IMR-90 (cell line): ENCODE measurements at places on chromosomes 13 and 19.

GRCh38 chr19:835210-835810 lies 5.5 kb upstream of the PRTN3 start:
- no peak overlapping the region for H3K4me3 ChIP-seq
- H3K27ac ChIP-seq: no peak overlapping the region
- no peak for DNase-seq
- H3K4me1 ChIP-seq: no peaks in the 10 kb centered on the region

DNA sequence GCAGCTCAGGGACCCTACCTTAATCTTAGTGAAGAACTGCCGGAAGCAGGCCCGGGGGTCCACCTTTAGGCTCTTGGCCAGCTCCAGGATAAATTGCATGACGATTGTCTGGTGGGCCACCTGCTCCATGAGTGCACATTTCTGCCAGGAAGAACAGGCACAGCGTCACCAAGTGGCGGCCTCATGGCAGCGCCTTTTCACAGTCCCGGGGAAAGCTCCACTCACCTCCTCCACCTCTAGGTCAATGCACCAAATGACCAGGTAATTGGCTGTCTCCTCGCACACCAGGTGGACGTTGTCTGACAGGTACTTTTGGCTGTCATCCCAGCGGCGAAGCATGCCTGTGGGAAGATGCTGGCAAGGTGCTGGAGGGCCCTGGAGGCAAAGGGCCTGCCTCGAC lies 8.3 kb downstream of the CDC37 start:
- H3K27me3 ChIP-seq: no peaks in the 10 kb centered on the region
- H3K27ac ChIP-seq: no peak overlapping the region
- DNase-seq: no peak
- H3K36me3 ChIP-seq: peaks cover 50% of the 10 kb centered on the region
- H3K4me3 ChIP-seq: no peak overlapping the region
- no peaks in the 10 kb centered on the region for H3K4me1 ChIP-seq

DNA sequence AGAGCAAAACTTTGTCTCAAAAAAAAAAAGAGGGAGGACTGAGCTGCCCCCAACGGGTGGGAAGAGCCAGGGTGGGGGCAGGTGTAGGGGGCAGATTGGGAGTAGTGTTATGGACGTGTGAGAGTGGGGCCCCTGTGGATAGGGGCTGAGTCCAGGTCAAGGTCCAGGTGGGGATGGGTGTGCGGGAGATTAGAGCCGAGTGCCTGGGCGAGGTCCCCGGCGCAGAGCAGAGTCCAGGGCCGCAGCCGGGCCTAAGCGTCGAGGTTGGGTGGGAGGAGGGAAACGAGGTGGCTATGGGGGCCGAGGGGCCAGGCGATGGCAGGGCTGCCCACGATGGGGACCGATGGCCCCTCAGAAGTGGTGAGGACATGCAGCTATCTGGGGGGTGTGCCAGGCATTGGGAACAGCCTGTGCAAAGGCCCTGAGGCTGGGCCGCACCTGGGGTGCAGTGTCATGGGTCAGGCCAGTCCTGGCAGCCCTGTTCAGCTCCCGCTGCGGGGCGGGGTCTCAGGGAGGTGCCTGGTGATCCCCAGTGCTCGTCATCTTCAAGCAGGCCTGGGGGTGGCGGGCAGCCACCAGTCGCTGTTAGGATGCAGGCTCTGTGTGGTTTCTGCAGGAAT lies 12.3 kb upstream of the MISP start:
- H3K4me1 ChIP-seq: no peaks in the 10 kb centered on the region
- no peak overlapping the region for H3K4me3 ChIP-seq
- H3K27ac ChIP-seq: no peak overlapping the region
- no peak for DNase-seq
- H3K36me3 ChIP-seq: no peaks in the 10 kb centered on the region; the same call in 1 of the 2 replicates

DNA sequence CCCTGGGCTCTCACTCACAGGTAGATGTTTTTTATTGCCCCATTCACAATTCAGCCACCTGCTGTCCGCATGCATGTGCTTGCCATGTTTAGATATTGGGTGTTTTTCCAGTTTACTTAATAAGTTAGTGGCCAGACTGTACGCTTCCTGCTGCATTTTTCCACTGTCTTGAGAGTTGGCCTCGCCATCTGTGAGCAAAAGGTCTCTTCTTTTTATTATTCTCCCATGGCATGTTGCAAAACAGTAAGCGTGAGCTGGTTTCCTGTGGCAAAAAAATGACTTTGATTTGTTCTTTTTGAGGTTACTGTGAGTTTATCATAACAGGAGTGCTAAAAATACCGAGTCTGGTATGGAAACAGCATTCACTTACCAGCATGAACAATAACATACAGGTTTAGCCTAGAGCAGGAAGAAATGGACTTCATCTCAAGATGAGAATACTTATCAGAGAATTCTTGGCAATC lies 46.0 kb downstream of the SAE1 start:
- no peak overlapping the region for H3K4me3 ChIP-seq
- peaks cover 10% of the 10 kb centered on the region for H3K4me1 ChIP-seq
- peaks cover 20% of the 10 kb centered on the region for H3K36me3 ChIP-seq
- no peak overlapping the region for H3K27ac ChIP-seq
- DNase-seq: peak; percentile 98

GRCh38 chr13:78325585-78325984 lies 277.8 kb downstream of the POU4F1 start:
- no peak overlapping the region for H3K27ac ChIP-seq
- no peaks in the 10 kb centered on the region for H3K4me1 ChIP-seq
- no peaks in the 10 kb centered on the region for H3K36me3 ChIP-seq
- no peak overlapping the region for H3K4me3 ChIP-seq
- no peak for DNase-seq
- no peaks in the 10 kb centered on the region for H3K27me3 ChIP-seq

GRCh38 chr13:24036115-24036514 lies 124.4 kb upstream of the SPATA13 start:
- H3K27ac ChIP-seq: no peak overlapping the region
- H3K27me3 ChIP-seq: no peaks in the 10 kb centered on the region
- peak; percentile 44 for DNase-seq

- no peaks in the 10 kb centered on the region for H3K27me3 ChIP-seq
- H3K27ac ChIP-seq: no peak overlapping the region
- H3K36me3 ChIP-seq: no peaks in the 10 kb centered on the region
- DNase-seq: no peak
Observed at GRCh38 chr19:19741184-19741583, 8.3 kb upstream of the ZNF14 start.

- H3K4me3 ChIP-seq: no peak overlapping the region
- H3K4me1 ChIP-seq: no peaks in the 10 kb centered on the region
- no peak overlapping the region for H3K27ac ChIP-seq
Observed at GRCh38 chr19:31570718-31571117, 221.5 kb upstream of the TSHZ3 start.

- H3K4me3 ChIP-seq: peak overlapping the region; percentile 83; the same call in 1 of the 2 replicates
- H3K27me3 ChIP-seq: peaks cover 5% of the 10 kb centered on the region
- H3K4me1 ChIP-seq: peaks cover 18% of the 10 kb centered on the region
- no peak for DNase-seq
Observed at GRCh38 chr13:26558987-26559386, 1.5 kb downstream of the WASF3 start.

- DNase-seq: no peak
- H3K36me3 ChIP-seq: no peaks in the 10 kb centered on the region
- no peak overlapping the region for H3K27ac ChIP-seq
- H3K4me1 ChIP-seq: peaks cover 2% of the 10 kb centered on the region; the same call in 1 of the 2 replicates
- H3K4me3 ChIP-seq: no peak overlapping the region
- H3K27me3 ChIP-seq: no peaks in the 10 kb centered on the region
Observed at GRCh38 chr19:3082331-3082730, 11.8 kb upstream of the GNA11 start.

- peaks cover 7% of the 10 kb centered on the region for H3K36me3 ChIP-seq
- DNase-seq: peak; percentile 21
- peak overlapping the region; percentile 76 for H3K4me3 ChIP-seq
- H3K27ac ChIP-seq: peak overlapping the region; percentile 10; the same call in 1 of the 2 replicates
- no peaks in the 10 kb centered on the region for H3K4me1 ChIP-seq
Observed at GRCh38 chr19:41350735-41351338, 2.9 kb downstream of the TGFB1 start.

DNA sequence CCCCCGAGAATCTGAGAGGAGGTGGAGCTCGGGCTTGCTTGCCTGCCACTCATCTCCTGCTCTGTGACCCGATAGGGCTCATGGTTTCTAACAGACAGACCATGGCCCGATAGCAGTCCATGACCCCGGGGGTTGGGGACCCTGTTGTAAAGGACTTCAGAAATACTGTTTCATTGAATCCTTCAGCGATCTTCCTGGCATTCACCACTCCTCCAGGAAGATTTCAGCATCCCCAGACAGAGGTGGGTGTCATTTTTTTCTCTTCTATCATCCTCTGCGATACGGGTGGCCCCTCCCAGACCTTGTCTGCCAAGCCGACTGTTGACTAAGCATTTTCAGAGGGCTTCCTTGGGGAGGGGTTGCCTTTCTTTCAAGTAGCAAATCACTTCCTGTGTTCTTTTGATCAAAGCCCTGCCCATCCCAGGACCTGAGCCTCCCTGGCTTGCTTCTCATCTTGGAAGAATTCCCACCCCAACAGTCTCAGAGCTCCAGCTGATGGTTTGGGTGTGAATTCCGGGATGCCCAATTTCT lies 1.7 kb downstream of the MYO1F start:
- no peak overlapping the region for H3K4me3 ChIP-seq
- DNase-seq: peak; percentile 35
- H3K27me3 ChIP-seq: no peaks in the 10 kb centered on the region
- H3K4me1 ChIP-seq: peaks cover 9% of the 10 kb centered on the region
- no peaks in the 10 kb centered on the region for H3K36me3 ChIP-seq

DNA sequence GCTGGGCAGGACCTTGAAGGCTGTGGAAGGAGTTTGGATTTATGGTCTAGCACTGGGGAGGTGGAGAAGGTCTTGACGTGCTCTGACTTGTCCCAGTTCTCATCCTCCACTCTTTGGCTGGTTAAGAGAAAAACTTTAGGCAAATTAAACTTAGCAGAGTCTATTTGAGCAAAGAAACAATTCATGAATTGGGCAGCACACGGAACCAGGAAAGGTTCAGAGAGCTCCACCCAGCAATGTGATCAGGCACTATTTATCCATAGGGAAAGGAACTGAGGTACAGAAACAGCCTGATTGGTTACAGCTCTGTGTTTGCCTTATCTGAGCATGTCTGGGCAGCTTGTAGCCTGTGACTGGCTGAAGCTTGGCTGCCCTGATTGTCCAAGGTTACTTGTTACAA lies 45.4 kb upstream of the CYP2B6 start:
- H3K4me1 ChIP-seq: no peaks in the 10 kb centered on the region
- DNase-seq: no peak
- H3K36me3 ChIP-seq: no peaks in the 10 kb centered on the region

- H3K27me3 ChIP-seq: no peaks in the 10 kb centered on the region
- DNase-seq: no peak
- H3K36me3 ChIP-seq: no peaks in the 10 kb centered on the region
Observed at GRCh38 chr13:106232681-106233080, 302.8 kb downstream of the EFNB2 start.

- no peaks in the 10 kb centered on the region for H3K4me1 ChIP-seq
- no peak overlapping the region for H3K4me3 ChIP-seq
- H3K27ac ChIP-seq: no peak overlapping the region
- no peak for DNase-seq
- no peaks in the 10 kb centered on the region for H3K27me3 ChIP-seq
Observed at GRCh38 chr13:74561155-74561554, 427.0 kb upstream of the KLF12 start.

GRCh38 chr13:73985783-73986182 lies 148.4 kb downstream of the KLF12 start:
- DNase-seq: no peak
- no peaks in the 10 kb centered on the region for H3K27me3 ChIP-seq
- H3K27ac ChIP-seq: no peak overlapping the region
- peaks cover 2% of the 10 kb centered on the region; the same call in 1 of the 2 replicates for H3K4me1 ChIP-seq
- no peak overlapping the region for H3K4me3 ChIP-seq

GRCh38 chr13:32940601-32941000 lies 75.6 kb upstream of the KL start:
- no peaks in the 10 kb centered on the region for H3K27me3 ChIP-seq
- peak; percentile 56 for DNase-seq
- no peaks in the 10 kb centered on the region for H3K36me3 ChIP-seq
- H3K27ac ChIP-seq: no peak overlapping the region
- H3K4me1 ChIP-seq: peaks cover 3% of the 10 kb centered on the region; the same call in 1 of the 2 replicates
